SHP77 (cell line): ENCODE measurements at places on chromosomes 12 and 14.
A peak's percentile ranks its signal among the peaks of the same experiment; 100 is the strongest.

GRCh38 chr12:110927546-110927945 is 7.2 kb upstream of the MYL2 start:
- DNase-seq: no peak

- no peak for DNase-seq
Measured at GRCh38 chr14:96630281-96630680, 128.1 kb downstream of the PAPOLA start.

- DNase-seq: no peak
Measured at GRCh38 chr12:77189458-77189857, 124.1 kb upstream of the E2F7 start.

GRCh38 chr12:114343585-114344302 is 62.2 kb downstream of the TBX5 start:
- no peak for DNase-seq

DNA sequence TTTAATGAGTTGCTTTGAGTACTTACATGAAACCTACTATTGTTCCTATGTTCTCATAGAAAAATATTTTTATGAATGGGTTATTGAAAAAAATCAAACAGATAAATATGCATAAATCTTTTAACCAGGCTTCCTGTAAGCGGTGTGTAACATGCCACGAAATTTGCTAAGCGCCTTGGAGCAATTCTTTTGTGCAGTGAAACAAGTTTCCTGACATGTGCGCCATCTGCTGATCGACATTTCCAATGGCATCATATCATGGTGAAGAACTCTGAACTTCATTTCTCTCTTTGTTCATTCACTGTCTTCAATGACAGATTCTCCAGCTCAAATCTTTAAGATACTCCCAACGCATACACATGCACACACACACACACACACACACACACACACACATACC is 145.6 kb upstream of the NAV3 start:
- peak; percentile 66 for DNase-seq
